ENCODE measurements at places on chromosomes 5 and 9. TPM values are rescaled to one million over a fixed set of nuclear protein-coding genes. Genes with fewer than 3 reads are reported as not detected.

DNA sequence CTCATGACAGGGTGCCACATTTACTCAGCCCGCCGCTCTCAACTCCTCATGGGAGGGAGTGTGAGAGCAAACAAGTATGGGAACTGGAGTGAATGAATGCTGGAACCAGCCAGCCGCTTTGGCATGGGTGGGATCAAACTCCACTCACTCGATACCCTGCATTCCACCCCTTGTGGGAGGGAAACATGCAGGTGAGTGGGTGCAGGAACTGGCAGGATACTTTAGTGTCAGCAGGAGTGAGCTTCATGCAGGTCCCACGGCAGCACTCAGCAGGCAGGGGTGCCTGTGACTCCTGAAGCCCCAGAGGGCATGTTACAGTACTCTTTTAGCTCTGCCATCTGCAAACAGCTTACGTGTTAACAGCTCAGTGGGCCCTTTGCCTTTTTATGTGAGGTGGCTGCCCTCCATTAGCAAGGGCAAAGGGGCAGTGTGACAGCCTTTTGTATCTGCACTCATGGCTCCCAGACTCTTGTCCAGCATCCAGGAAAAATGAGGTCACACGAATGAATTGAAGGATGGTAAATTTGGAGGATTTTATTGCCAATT lies 433.2 kb upstream of the NMUR2 start:
- no peak overlapping the region for H3K4me3 ChIP-seq
- H3K27ac ChIP-seq = no peak overlapping the region
- no peaks in the 10 kb centered on the region for H3K36me3 ChIP-seq
- H3K27me3 ChIP-seq = no peaks in the 10 kb centered on the region

GRCh38 chr5:54278036-54278830 lies 32.1 kb downstream of the ARL15 start:
- no peak overlapping the region for H3K4me3 ChIP-seq
- no peak overlapping the region for H3K27ac ChIP-seq
- DNase-seq = no peak
- H3K36me3 ChIP-seq = peaks cover 9% of the 10 kb centered on the region
- H3K27me3 ChIP-seq = no peaks in the 10 kb centered on the region

GRCh38 chr9:18256568-18256967 lies 217.4 kb upstream of the ADAMTSL1 start:
- no peaks in the 10 kb centered on the region for H3K27me3 ChIP-seq
- H3K36me3 ChIP-seq = no peaks in the 10 kb centered on the region
- peak; percentile 46 for DNase-seq
- peaks cover 23% of the 10 kb centered on the region for H3K4me1 ChIP-seq
- peak overlapping the region; percentile 64 for H3K27ac ChIP-seq

GRCh38 chr9:36598273-36598672 lies 25.6 kb downstream of the MELK start:
- H3K27me3 ChIP-seq = no peaks in the 10 kb centered on the region
- peaks cover 36% of the 10 kb centered on the region for H3K4me1 ChIP-seq
- no peak for DNase-seq
- H3K36me3 ChIP-seq = peaks cover 15% of the 10 kb centered on the region
- H3K27ac ChIP-seq = peak overlapping the region; percentile 44
- no peak overlapping the region for H3K4me3 ChIP-seq

DNA sequence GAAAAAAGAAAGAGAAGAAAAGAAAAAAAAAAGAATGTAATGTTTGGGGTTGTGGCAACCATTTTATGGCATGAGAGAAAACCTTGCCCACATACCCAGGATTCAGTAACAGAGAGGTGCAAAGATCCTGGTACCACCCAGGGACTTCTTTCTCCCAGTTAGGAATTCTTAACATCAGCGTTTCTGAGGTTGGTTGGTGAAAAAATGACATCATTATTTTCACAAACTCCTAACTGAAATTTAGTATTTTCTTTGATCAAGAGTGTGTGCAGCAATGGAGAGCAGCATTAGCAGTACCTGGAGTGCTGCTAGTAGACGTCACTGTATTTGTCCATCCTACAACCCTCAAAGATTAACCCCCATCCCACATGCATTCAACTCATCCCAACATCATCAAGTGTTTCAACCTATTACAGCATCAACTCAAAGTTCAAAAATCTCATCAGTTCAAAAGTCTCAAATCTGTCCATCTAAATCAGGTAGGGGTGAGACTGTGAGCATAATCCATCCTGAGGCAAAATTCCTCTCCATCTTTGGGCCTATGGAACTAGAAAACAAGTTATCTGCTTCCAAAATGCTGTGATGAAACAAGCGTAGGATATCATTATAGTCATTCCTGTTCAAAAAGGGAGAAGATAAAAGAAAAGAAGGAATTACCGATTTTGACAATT lies 60.1 kb upstream of the MSX2 start:
- no peaks in the 10 kb centered on the region for H3K4me1 ChIP-seq
- no peak overlapping the region for H3K4me3 ChIP-seq

GRCh38 chr5:28751396-28751795 lies 1713.0 kb upstream of the CDH9 start:
- 0 out of 2 replicates have a peak, but pooled peaks cover 4% of the 10 kb centered on the region for H3K36me3 ChIP-seq
- no peaks in the 10 kb centered on the region for H3K27me3 ChIP-seq
- no peak for DNase-seq

The MCC gene
- total RNA-seq = 5.3 TPM

The CDX1 gene
- total RNA-seq = not detected

- no peaks in the 10 kb centered on the region for H3K36me3 ChIP-seq
- no peak overlapping the region for H3K27ac ChIP-seq
- no peaks in the 10 kb centered on the region for H3K27me3 ChIP-seq
- peaks cover 8% of the 10 kb centered on the region for H3K4me1 ChIP-seq
- DNase-seq = peak; percentile 46
Measured at GRCh38 chr5:115309751-115310370, 13.4 kb upstream of the CCDC112 start.

- H3K27ac ChIP-seq = no peak overlapping the region
- no peak for DNase-seq
- peaks cover 2% of the 10 kb centered on the region for H3K27me3 ChIP-seq
- peaks cover 51% of the 10 kb centered on the region for H3K4me1 ChIP-seq
- peaks cover 11% of the 10 kb centered on the region for H3K36me3 ChIP-seq
Measured at GRCh38 chr5:145553177-145553576, 282.0 kb downstream of the PRELID2 start.

The SPATA9 gene
- 0.77 TPM for total RNA-seq

DNA sequence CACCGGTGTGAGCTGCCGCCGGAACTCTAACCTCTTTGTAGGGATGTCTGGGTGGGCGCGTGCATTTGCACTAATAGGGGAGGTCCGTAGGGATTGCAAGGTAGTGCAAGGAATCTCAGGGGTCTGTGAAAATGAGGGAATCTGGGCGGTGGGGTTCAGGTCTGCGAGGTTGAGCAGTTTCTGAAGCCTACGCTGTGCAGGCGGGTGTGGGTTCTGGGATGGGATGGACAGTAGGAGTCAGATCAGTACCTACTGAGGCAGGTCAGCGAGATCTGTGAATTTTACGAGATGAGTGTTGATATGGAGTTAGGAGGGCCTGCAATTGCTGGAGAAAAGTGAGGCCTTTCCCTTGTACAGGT lies 856 bp upstream of the ATOSB start:
- H3K4me1 ChIP-seq = peaks cover 45% of the 10 kb centered on the region
- H3K27me3 ChIP-seq = peaks cover 5% of the 10 kb centered on the region
- peaks cover 5% of the 10 kb centered on the region for H3K36me3 ChIP-seq
- no peak for DNase-seq

The OGN gene
- total RNA-seq = not detected

The CDK7 gene
- total RNA-seq = 48.7 TPM

DNA sequence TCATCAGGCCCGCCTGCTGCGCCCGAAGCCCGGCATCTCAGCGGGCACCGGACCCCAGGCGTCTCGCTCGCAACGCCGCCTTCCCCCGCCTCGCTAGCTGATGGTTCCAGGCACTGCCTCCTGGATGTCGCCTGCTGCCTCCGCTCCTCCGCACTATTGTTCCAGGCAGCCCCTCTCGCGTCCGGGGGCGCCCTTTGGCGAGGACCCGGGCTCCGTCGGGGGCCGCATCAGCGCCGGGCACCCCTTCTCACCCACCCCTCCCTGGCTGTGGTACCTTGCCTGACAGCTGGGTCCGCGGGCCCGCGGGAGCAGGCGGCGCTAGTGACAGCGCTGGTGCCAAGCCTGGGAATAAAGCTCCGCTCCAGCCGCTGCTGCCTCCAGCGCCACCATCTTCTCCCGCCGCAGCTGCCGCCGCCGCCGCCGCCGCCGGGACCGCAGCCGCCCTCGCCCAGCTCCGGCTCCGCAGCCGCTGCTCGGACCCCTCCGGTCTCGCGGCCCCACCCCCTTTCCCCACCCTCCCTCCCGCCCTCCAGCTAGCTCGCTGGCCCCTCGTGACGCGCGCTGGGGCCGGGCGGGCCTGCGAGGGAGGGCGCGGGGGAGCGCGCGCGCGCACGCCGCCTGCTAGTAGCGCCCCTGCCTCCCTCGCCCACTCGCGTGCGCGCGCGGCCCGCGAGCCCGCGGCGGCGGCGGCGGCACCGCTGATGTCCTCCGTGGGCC lies at the start of gene APBA1:
Gene APBA1 (minus strand): TSS at position 493 of the 717 bp plus-strand sequence.
- H3K4me1 ChIP-seq = peaks cover 54% of the 10 kb centered on the region
- H3K4me3 ChIP-seq = peak within 1 kb of the TSS; percentile 94
- H3K27ac ChIP-seq = peak within 1 kb of the TSS; percentile 81
- no peaks in the 10 kb centered on the region for H3K27me3 ChIP-seq
- H3K36me3 ChIP-seq = no peaks in the 10 kb centered on the region

DNA sequence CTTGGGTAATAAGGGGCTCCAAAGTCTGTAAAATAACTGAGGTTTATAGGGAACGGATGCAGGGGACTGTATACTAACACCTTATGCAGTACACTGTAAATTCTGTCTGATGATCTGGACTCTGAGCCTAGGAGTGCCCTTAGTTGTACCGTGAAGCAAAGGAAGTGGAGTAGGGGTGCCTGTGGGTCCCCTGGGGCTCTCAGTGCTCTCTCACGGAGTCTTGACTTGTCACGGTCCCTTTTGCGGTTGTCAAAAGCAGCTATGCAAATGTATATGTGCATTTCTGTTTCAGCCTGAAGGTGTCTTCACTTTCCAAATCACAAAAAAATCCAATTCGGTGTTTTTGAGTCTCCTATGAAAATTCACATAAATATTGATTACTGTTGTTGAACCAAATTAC lies 17.8 kb downstream of the DMRT1 start:
- no peak overlapping the region for H3K27ac ChIP-seq
- no peak for DNase-seq
- no peak overlapping the region for H3K4me3 ChIP-seq
- no peaks in the 10 kb centered on the region for H3K36me3 ChIP-seq
- peaks cover 5% of the 10 kb centered on the region for H3K27me3 ChIP-seq

GRCh38 chr5:53643445-53643844 lies 83.0 kb downstream of the NDUFS4 start:
- H3K27me3 ChIP-seq = no peaks in the 10 kb centered on the region
- H3K27ac ChIP-seq = no peak overlapping the region
- peaks cover 25% of the 10 kb centered on the region for H3K36me3 ChIP-seq

- peaks cover 9% of the 10 kb centered on the region for H3K36me3 ChIP-seq
- H3K4me1 ChIP-seq = peaks cover 73% of the 10 kb centered on the region
- peak overlapping the region; percentile 76 for H3K4me3 ChIP-seq
- peaks cover 7% of the 10 kb centered on the region for H3K27me3 ChIP-seq
Measured at GRCh38 chr9:37936965-37937364, 33.0 kb upstream of the SLC25A51 start.

DNA sequence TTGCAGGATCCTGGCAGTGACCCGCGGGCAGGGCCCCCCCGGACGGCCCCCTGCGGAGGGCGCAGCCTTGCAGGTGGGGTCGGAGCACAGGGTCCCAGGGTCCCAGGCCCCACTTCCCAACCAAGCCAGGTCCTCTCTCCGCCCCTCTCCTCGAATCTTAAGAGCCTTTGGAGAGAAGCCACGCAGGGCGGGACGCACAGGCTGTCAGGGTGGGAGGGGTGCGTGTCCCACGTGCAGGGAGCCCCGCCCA lies 18.4 kb upstream of the EGFL7 start:
- H3K27ac ChIP-seq = no peak overlapping the region
- peaks cover 4% of the 10 kb centered on the region for H3K4me1 ChIP-seq
- H3K36me3 ChIP-seq = no peaks in the 10 kb centered on the region
- peaks cover 37% of the 10 kb centered on the region for H3K27me3 ChIP-seq
- no peak overlapping the region for H3K4me3 ChIP-seq

The ZDHHC11 gene
- total RNA-seq = 1.8 TPM

GRCh38 chr5:119400245-119400644 lies 44.4 kb downstream of the TNFAIP8 start:
- peaks cover 2% of the 10 kb centered on the region for H3K36me3 ChIP-seq
- peaks cover 38% of the 10 kb centered on the region for H3K4me1 ChIP-seq
- no peak overlapping the region for H3K4me3 ChIP-seq

- no peaks in the 10 kb centered on the region for H3K27me3 ChIP-seq
- no peak for DNase-seq
- no peaks in the 10 kb centered on the region for H3K4me1 ChIP-seq
- H3K27ac ChIP-seq = no peak overlapping the region
- no peak overlapping the region for H3K4me3 ChIP-seq
Measured at GRCh38 chr5:148309019-148309418, 3.2 kb upstream of the SPINK7 start.

DNA sequence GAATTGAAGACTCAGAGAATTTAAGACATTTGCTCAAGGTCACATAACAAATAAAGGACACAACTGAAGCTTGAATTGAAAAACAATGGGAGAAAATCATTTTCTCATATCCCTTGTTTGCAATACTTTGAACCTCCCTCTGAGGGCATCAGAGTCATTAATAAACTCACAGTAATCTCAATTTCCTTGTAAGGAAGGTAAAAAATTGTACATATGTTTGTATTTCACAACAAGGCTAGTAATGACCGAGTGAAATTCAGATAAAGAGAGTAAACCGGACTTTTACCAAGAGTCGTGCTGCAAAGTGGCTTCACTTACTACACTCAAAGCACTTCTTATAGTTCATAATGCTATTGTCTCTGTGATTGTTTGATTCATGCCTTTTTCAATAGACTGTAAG lies 665.0 kb downstream of the NR2F1-AS1 start:
- no peaks in the 10 kb centered on the region for H3K36me3 ChIP-seq
- H3K27ac ChIP-seq = no peak overlapping the region
- peak; percentile 20 for DNase-seq
- H3K27me3 ChIP-seq = no peaks in the 10 kb centered on the region
- H3K4me3 ChIP-seq = no peak overlapping the region

GRCh38 chr5:103014983-103015382 lies 105.0 kb downstream of the GIN1 start:
- H3K36me3 ChIP-seq = peaks cover 21% of the 10 kb centered on the region
- H3K4me1 ChIP-seq = peaks cover 28% of the 10 kb centered on the region
- peak; percentile 17 for DNase-seq
- H3K4me3 ChIP-seq = no peak overlapping the region
- H3K27ac ChIP-seq = peak overlapping the region; percentile 5
- H3K27me3 ChIP-seq = no peaks in the 10 kb centered on the region

The PGM5 gene
- total RNA-seq = not detected

The IRX1 gene
- total RNA-seq = not detected

DNA sequence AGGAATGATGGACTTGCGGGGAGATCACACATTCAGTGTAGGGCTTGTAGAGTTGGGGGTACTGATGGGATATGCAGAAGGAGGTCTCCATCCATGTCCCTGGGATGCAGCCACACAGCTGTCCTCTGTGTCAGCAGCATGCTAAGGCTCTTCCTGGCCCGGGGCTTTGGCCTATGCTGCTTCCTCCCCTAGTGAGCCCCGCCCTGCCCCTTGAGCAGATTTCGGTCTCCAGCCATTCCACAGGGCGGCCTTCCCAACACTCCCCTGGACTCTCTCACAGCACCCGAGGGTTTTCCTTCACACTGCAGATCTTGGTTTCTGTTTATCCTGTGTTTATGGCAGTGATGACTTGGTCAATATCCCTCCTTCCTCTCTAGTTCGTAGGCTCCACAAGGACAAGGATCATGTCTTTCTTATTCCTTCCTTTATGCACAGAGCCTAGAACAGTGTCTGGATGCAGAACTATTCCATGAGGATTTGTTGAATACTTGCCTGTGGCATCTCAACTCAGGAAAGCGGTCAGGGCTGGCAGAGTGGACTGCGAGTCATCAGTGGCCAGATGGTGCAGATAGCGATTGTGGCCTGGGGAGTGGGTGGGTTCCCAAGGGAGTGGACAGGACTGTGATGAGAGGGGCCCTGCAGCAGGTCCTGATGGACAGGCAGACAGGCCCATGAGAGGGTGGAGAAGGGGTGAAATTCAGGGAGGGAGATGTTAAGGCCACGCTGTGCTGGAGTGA lies 114.2 kb downstream of the RGS3 start:
- H3K27me3 ChIP-seq = no peaks in the 10 kb centered on the region
- peak; percentile 68 for DNase-seq
- no peaks in the 10 kb centered on the region for H3K36me3 ChIP-seq
- H3K4me1 ChIP-seq = peaks cover 91% of the 10 kb centered on the region

Data from HFFc6 (cell line).